ENCODE measurements at places on chromosomes 1 and 21.

- no peak for DNase-seq
Observed at GRCh38 chr1:97906567-97907241, 14.1 kb downstream of the DPYD start.

GRCh38 chr1:60567256-60567655 is 493.7 kb upstream of the C1orf87 start:
- no peak for DNase-seq

- DNase-seq: no peak
Observed at GRCh38 chr1:107009281-107009680, 47.2 kb upstream of the PRMT6 start.

GRCh38 chr1:29856340-29857114 is 620.2 kb downstream of the PTPRU start:
- DNase-seq: no peak

- DNase-seq: no peak
Observed at GRCh38 chr1:119004781-119005180, 16.6 kb upstream of the TBX15 start.

DNA sequence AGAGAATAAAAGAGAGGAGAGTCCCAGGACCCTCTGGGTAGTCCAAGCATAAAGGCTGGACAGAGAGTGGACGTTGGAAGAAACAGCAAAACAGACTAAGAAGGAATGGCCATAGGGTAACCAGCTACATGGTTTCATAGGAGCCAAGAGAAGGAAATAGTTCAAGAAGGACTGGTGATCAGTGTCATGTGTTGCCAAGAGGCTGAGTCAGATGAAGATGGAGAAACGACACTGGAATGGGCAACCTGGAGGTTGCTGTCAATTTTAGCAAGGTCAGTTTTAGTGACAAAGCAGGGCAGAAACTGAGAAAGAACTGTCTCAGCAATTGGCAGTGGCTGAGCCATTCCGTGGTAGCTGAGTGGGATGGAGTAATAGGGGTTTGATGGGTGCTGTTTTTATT is 41.4 kb downstream of the HMGB4 start:
- DNase-seq: no peak

DNA sequence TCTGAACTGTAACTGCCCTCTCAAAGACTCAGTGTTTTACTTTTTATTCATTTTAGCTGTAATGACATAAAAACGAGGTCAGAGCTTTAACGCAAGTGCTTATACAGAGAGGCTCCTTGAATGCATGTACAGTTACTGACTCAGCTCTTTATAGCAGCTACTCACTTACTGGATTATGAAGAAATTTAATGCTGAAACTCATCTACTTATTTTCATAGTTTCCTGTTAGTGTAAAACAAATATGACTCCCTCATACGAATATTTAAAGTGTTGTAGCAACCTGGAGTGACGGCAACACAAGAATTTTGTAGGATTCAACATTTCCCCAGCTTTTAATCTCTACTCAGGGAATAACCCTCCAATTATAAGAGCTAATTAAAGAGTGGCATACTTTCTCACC is 32.7 kb downstream of the ADSS2 start:
- no peak for DNase-seq

GRCh38 chr1:11800756-11801433 is 4.9 kb downstream of the MTHFR start:
- no peak for DNase-seq

DNA sequence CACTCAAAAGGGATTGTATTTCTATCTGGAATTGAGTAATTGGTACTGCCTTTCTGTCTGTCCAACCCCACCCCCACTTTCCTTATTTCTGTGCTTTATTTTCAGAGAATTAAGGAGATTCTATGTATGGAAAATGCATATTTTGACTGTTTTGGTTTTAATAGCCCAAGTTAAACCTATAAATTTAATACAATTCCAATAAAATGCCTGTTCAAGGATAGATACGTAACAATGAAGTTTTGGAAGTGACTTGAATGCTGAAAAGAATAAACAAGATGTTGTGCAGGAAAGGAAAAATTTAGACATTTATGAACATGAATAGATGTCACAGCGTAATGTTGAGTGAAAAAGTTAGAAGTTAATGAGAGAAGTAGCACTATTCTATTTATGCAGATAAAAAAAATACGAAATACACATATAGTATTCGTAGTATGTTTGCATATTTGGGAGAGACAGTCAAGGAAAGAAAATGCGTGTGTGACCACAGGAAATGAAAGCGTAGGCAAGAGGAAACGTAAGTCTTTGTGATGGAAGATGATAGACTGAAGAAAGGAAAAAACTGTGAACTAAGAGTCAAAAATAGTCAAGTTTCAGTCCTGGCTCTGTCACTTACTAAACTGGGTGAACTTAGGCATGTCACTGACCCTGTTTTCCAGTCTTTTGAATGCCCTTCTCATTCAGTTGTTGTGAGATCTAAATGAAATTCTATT is 62.1 kb downstream of the MEF2D start:
- DNase-seq: no peak

- DNase-seq: no peak
Observed at GRCh38 chr21:32367158-32367557, 25.7 kb downstream of the URB1 start.

- DNase-seq: no peak
Observed at GRCh38 chr1:111569913-111570312, 49.7 kb upstream of the RAP1A start.

DNA sequence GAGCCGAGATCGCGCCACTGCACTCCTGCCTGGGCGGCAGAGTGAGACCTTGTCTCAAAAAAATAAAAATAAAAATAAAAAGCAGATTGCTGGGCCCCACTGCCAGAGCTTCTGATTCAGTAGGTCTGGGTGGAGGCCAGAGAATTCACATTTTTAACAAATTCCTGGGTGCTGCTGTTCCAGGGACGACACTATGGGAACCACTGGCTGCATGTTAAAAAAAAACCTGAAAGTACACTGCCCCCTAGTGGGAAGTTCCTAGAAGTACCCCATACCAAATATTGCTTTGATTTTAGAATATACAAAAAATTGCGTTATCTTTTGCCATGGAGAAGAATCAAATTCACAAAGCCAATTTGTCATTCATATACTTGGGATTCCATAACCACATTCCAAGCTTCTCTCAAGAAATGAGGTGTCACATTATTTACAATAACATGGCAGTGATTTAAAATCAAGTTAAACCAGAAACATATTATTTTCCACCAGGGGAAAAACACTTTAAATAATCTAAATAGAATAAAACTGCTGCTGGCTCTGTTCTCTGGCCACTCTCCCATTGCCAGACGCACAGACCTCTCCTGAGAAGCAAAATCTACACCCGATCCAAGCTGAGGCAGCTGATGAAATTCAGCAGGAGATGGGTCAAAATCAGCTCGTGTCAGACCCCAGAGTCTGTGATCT is 27.4 kb downstream of the SYF2 start:
- no peak for DNase-seq

GRCh38 chr1:64173336-64173940 is 30.0 kb upstream of the UBE2U start:
- no peak for DNase-seq

- DNase-seq: no peak
Observed at GRCh38 chr1:189659731-189660130, 817.9 kb downstream of the BRINP3 start.

- DNase-seq: no peak
Observed at GRCh38 chr1:2474933-2475371, 1.1 kb upstream of the PLCH2 start.

GRCh38 chr1:220222939-220223338 is 49.3 kb downstream of the RAB3GAP2 start:
- no peak for DNase-seq

- DNase-seq: no peak
Observed at GRCh38 chr1:24558902-24559791, 3.3 kb downstream of the NCMAP start.

- DNase-seq: no peak
Observed at GRCh38 chr1:24216276-24217074, 29.4 kb upstream of the IFNLR1 start.

- no peak for DNase-seq
Observed at GRCh38 chr1:212158912-212159796, 123.6 kb downstream of the DTL start.

- no peak for DNase-seq
Observed at GRCh38 chr1:94773931-94774422, 46.2 kb upstream of the SLC44A3 start.

GRCh38 chr1:97145321-97145956 is 423.9 kb downstream of the PTBP2 start:
- no peak for DNase-seq

- no peak for DNase-seq
Observed at GRCh38 chr21:42252778-42253340, 33.9 kb downstream of the ABCG1 start.

DNA sequence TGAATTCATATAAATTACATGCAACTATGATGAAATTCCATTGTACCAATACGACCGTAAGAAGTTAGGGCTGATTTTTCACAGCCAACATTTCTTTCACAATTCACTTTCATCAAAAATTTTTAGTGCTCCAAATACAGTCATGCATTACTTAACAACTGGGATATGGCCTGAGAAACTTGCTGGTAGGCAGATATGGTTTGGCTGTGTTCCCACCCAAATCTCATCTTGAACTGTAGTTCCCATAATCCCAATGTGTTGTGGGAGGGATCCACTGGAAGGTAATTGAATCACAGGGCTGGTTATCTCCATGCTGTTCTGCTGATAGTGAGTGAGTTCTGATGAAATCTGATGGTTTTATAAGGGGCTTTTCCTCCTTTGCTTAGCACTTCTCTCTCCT is 244.4 kb downstream of the AKT3 start:
- no peak for DNase-seq

DNA sequence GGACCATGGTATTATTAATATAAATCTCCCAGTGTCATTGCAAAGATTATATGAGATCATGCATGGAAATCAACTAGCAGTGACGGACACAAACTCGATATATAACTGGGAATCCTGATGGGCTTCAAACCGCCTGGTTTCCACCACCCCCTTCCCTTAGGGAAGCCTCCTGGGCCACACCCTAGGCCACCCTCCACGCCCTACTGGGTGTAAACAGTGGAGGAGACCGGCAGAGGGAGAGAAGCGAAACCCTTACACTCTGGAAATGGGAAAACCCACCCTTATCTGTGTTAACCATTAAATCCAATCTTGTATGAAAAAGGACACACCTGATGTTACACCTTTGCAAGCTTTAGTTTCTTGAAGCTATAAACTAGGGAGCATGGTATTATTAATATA is 595 bp upstream of the ZNHIT6 start:
- DNase-seq: no peak

DNA sequence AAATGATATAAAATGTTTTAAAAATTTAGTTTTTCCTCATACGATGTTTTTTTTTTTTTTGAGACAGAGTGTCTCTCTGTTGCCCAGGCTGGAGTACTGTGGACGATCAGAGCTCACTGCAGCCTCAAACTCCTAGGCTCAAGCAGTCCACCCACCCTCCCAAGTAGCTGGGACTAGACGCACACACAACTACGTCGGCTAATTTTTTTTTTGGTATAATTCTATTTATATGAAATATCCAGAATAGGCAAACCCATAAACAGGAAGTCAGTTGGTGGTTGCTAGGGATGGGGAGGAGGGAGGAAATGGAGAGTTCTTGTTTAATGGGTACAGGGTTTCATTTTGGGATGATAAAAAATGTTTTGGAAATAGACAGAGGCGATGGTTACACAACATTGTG is 56.5 kb downstream of the WARS2 start:
- DNase-seq: no peak

- no peak for DNase-seq
Observed at GRCh38 chr1:28329395-28330153, 734 bp downstream of the MED18 start.

DNA sequence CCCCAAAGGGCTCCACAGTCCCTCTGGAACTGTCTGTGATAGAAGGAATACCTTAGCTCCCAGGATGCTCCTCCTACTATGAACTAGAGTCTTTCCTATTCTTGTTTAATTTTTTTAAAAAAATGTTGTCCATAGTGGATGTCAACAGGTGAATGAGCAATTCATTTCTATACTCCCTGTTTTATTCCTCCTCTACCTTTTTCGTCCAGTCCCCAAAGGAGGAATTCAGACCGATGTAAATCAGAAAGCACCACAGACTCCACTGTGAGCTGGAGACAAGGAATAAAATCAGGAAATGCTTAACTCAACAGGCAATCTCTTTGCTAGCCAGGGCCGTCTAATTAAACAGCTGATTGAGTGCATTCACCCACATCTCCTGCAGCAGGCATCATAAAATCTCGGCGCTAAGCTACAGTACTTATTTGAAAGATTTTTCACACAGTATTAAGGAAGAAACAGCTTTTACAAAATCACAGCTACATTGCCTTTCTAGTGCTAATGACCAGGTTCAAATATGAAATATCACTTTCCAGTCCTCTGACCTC is 381.6 kb downstream of the SIPA1L2 start:
- DNase-seq: no peak

GRCh38 chr21:8994640-8995511 is 1526.5 kb upstream of the TPTE start:
- DNase-seq: no peak

DNA sequence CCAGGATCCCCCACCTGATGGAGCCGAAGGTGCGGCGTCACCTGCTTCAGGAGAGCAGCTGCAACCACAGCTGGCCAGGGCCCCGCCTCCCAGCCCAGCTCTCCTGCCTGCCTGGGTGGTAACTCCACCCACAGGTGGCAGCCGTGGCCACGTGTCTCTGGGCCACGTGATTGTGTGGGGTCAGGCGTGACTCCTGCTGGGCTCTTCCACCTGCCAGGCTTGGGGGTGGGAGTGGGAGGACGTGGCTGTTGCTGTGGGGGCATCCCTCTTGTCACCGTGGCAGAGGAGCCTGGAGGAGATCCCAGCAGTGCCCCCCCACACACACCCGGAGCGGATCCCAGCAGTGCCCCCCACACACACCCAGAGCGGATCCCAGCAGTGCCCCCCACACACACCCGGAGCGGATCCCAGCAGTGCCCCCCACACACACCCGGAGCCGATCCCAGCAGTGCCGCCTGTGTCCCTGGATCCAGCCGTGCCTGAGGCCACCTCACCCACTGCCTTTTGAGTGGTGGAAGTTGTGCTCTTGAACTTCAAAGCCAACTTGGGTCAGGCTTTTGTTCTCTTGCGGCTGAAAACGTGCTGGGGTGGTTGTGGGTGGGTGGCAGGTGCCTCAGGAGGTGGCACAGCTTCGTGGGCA is 32.2 kb downstream of the POFUT2 start:
- no peak for DNase-seq

DNA sequence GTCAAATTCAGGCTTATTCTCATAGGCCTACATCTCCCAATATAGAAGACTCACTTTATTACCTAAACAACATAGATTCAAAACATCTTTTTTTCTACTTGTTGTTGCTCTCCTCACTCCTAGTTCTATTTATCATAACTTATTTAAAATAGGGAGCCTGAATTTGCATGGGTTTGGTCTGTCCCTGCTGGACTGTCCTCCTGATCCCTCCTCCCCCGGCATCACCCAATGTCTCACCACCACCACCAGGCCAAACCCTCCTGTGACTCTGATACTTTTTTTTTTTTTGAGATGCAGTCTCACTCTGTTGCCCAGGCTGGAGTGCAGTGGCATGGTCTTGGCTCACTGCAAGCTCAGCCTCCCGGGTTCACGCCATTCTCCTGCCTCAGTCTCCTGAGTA is 31.8 kb upstream of the MYBPHL start:
- no peak for DNase-seq
